ENCODE measurements at places on chromosomes 12 and 14.

DNA sequence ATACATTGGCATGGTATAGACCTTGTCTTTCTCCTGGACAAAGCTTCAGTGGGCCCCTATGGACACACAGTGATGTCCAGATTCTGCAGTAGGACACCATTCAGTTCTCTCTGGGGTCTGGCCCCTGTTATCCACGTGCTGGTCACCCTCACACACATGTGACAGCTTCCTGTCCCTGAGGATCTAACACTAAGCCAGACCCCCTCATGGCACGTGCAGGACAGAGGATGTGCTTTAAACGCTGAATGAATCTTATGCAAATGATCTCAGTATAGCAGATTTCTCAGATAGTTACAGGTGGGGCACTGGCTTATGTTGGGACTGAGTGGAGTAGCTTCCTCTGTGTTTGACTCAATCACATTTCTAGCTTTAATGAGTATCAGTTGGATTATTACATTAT is 33.7 kb downstream of the SLC24A4 start:
- DNase-seq = no peak

GRCh38 chr14:55604900-55605418 is 25.0 kb downstream of the KTN1 start:
- no peak for DNase-seq

DNA sequence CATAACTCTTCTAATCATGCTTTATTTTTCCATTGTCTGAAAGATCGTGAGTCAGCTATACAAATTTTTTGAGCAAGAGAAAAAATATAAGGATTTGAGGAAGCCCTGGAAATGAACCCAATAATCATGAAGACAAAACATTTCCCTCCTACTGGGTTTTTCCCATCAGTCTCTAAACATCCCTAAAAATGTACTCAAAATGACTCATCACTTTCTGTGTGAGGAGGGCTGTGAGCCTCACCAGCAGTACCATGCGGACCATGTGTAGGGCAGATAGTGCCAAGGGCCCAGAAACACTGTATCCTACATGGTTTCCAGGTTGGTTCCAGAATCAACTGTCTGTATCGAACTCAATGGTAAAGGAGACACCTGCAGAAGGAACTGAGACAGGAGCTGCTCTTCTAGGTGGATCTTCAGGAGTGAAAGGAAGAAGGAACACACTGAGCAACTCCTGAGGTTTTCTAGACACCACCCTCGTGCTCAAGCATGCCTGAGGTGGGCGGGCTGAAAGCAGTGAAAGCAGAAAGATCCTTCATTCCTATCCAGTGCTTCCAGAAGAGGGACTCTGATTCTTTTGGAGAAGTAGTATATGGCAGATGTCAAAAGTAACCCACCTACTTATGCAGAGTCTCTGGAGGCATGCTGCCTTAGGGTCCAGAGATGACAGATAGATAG is 48.6 kb upstream of the RHOJ start:
- peak; percentile 44 for DNase-seq

- DNase-seq = peak; percentile 89
Observed at GRCh38 chr14:61569812-61570548, 125.3 kb upstream of the HIF1A start.

DNA sequence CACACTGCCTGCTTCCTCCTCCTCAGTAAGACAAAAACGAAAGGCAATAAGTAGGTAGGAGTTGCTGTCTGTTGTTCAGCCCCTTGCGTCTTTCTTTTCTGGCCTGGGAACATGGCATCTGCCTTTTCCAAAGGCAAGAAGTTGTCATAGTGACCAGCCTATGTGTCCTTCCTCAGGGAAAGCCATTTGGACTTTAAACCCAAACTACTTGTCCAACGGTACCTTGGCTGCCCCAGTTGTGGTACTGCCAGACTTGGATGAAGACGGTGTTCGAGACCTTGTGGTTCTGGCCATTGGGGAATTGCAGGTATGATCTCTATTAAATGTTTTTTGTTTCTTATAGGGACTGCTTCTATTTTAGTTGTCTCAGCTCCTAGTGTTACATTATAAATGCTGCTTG is 18.5 kb downstream of the FAM234B start:
- DNase-seq = no peak

DNA sequence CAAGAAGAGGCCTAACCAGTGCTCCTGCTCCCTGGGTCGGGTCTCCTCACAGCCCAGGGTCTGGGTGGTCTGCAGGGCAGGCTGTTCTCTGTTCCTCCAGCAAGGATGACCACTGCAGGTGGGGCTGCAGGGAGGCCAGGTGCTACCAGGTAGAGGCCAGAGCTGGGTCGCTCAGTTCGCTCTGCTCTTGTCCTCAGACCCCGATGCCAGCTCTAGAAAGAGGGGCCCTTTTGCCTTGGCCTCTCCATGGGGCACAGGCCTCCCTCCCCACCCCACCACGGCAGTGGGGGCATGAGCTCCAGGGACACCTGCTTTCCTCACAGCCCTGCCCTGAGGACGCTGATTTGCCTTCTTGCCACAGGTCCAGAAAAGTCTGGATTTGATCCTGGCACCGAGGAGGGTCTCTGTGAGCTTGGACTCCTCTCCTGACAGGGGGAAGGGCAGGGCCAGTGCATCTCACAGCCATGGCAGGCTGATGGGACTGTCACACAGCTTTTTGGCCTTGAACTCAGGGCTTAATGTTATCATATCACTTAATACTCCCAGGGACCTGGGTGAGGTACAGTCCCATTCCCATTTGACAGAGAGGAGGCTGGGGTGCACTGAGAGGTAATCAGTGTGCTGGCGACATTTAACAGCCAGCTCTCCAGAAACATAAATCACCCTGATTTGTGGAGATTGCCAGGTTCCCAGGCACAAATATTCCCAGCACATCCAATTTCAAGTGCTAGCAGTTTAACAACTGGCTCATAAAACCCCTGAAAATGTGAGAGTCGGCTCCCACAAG is 273.0 kb upstream of the SFSWAP start:
- no peak for DNase-seq

- no peak for DNase-seq
Observed at GRCh38 chr14:62099091-62099490, 336.9 kb downstream of the SNAPC1 start.

GRCh38 chr12:95386051-95386450 is 87.9 kb upstream of the METAP2 start:
- DNase-seq = no peak

DNA sequence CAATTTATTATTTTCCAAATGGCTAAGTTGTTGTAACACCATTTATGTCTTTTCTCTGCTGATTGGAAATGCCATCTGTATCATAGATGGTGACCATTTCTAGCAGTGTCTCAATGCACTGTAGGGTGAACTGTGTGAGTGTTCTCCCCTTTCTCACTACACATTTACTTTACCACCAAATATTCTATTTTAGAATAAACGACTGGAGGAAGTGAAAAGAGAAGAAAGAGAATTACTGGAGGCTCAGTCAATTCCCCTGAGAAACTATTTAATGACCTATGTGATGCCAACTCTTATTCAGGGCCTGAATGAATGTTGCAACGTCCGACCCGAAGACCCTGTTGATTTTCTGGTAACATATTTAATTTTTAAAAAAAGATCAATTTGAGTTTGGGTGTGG is 15.5 kb upstream of the PAPOLA start:
- DNase-seq = no peak

GRCh38 chr14:69531135-69531534 is 43.5 kb downstream of the CCDC177 start:
- no peak for DNase-seq

- DNase-seq = no peak
Observed at GRCh38 chr14:80645667-80646413, 295.7 kb downstream of the CEP128 start.

GRCh38 chr12:52380271-52380694 is 5.2 kb downstream of the KRT84 start:
- peak; percentile 23 for DNase-seq

DNA sequence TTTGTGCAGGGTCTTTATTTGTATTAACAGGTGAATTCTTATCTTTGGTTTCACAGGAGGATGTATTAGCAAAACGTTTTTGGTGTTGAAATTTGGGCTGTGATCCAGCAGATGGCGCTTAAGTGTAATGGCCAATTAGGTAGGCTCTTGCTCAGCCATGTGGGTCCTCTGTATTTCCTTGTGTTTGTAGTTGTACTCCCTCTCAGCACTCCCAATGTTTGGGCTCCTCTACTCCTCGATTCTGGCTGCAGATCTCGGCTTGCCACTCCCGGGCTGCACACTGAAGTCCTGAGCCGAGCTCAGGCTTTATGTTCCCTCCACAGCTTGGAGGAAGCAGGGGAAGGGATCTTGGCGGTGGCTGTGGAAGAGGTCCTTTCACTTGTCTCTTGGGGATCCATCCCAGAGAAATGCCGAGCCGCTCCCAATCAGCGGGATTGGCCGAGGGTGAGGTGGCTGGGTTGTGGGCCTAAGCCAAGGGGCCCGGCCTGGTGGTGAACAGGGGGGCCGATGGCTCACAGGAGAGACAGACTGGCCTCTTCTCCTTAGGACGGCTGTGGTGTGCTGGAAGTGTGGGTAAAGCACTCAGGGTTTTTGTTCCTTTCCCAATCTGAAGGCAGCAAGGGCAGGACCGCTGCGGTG is 133.7 kb downstream of the AEBP2 start:
- DNase-seq = peak; percentile 69

- DNase-seq = no peak
Observed at GRCh38 chr12:52267266-52267665, 7.2 kb upstream of the KRT86 start.

DNA sequence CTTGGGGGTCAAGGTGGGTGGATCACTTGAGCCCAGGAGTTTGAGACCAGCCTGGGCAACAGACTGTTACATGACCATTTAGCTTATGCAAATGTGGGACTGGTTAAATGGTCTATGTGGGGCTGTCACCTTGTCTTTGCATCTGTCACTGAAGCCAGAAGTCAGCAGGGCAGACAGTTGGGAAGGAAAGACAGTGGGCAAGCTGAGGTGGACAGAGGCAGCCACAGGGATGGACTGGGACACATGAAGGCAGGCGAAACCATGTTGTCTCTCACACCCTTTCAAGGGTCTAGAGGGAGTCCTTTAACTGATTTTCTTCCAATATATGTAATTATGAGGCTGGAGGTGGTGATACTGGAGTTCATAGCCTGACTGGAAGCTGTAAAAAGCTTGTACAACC is 426.4 kb downstream of the TMEM121 start:
- no peak for DNase-seq

- no peak for DNase-seq
Observed at GRCh38 chr14:37587881-37588666, 7.0 kb downstream of the FOXA1 start.

DNA sequence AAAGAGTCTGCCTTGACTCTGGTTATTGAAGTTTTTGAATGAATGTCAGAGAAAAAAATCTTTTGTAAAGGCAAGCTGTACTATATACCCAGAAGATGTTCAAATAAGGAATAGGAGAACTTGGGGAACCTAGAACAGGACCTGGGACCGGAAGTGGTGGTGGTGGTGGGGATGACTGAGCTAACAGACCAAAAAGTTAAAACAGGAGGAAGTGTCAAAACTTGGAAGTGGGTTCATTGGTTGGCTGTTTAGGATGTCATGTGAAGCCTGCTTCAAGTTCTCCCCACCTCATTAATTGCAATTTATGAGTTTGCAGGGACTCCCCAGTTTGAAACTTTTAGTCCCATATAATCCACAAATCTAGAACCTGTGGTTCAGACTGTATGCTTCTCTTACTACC is 26.2 kb downstream of the PLXNC1 start:
- no peak for DNase-seq

- DNase-seq = no peak
Observed at GRCh38 chr12:54625598-54625997, 9.1 kb downstream of the LACRT start.

GRCh38 chr14:50123062-50123461 is 6.7 kb upstream of the VCPKMT start:
- DNase-seq = no peak

DNA sequence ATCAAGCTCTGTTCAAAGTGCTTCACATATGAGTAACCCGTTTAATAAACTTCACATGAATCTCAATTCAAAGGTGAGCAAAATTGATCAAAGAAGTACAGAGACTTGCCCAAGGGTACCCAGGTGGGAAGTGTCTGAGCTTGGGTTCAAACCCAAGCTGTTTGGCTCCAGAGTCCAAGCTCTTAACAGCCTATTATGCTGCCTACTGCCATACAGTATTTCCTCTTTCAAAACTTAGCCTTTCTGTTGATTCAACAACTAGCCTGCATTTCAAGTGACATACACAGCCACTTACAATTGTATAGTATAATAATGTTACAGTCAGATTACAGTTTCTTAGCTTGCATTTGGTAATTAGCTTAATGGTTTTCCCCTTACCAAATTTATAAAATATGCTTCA is 29.7 kb downstream of the FRMD6 start:
- no peak for DNase-seq

DNA sequence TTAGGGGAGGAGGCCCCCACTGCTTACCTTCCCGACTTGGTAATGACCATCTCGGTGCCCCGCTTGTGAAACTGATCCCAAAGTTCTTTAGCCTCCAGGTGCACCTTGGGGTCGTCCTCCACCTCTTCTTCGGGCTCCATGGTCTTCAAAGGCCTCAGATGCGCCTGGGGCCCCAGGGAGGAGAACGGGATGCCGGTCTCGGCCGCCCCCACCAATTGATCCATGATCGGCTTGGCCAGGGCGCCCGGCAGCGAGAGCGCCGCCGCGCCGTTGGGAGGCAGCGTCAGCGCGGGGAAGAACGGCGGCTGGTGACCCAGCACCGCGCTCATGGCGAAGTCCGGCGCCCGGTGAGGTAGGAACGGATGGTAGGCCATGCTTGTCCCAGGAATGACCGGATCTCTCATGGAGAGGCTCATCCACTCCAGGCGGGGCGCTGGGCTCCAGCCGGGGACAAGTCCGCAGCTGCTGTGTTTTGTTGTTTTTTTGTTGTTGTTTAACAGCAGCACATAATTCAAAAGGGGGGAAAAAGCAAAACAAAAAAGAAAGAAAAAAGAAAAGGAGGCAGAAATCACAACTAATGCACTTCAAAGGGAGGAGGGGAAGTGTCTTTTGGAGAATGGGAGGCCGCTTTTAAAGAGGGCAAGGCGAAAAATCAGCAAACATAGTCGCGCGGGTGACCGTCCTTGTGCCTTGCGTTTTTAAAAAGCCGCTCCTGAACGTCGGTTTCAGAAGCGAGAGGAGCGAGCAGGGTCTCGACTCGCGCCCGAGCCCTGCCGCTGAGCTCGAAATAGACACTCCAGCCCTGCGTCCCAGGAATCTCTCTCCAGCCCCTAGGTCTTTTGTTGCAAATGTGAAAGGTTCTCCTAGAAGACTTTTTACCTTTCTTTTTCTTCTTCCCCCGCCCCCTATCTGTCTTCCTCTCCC is 928 bp downstream of the TBX3 start:
- DNase-seq = no peak

- no peak for DNase-seq
Observed at GRCh38 chr12:66822961-66823360, 144.1 kb upstream of the GRIP1 start.

DNA sequence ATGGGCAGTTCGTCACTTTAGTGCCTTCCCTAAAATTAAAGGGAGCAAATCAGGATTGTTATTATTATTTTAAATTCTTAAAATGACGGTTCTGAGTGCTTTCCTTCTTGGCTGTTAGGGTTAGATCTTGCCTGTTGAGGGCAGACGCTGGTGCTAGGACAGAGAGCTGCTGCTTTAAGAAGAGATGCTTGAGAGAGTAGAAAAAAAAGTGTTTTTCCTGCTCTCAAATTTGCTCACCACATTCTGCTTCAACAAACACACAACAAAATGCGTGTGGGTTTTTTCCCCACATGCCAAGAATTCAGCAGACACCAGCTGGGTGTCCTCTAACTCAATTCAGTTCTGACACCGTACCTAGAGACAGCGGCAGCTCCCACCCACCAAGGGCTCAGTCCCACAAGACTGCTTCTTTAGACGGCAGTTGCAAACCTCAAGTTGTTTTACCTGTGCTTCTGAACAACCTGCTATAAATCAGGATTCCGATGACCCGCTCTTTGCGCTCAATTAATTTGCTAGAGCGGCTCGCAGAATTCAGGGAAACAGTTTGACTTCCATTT is 75.8 kb upstream of the RIN3 start:
- no peak for DNase-seq

Measured in fibroblast of skin of right biceps (primary cell).